Activated T-cell treated with anti-CD3 and anti-CD28 coated beads, Interleukin-2, amount 50 U/mL, for 24 hours (primary cell): ENCODE measurements at places on chromosomes 2 and 18.

GRCh38 chr2:230899786-230900185 is 25.3 kb downstream of the GPR55 start:
- DNase-seq = peak; percentile 58
- H3K36me3 ChIP-seq = no peaks in the 10 kb centered on the region
- H3K4me1 ChIP-seq = peaks cover 53% of the 10 kb centered on the region
- H3K4me3 ChIP-seq = no peak overlapping the region
- peaks cover 24% of the 10 kb centered on the region for H3K27me3 ChIP-seq
- H3K27ac ChIP-seq = no peak overlapping the region

DNA sequence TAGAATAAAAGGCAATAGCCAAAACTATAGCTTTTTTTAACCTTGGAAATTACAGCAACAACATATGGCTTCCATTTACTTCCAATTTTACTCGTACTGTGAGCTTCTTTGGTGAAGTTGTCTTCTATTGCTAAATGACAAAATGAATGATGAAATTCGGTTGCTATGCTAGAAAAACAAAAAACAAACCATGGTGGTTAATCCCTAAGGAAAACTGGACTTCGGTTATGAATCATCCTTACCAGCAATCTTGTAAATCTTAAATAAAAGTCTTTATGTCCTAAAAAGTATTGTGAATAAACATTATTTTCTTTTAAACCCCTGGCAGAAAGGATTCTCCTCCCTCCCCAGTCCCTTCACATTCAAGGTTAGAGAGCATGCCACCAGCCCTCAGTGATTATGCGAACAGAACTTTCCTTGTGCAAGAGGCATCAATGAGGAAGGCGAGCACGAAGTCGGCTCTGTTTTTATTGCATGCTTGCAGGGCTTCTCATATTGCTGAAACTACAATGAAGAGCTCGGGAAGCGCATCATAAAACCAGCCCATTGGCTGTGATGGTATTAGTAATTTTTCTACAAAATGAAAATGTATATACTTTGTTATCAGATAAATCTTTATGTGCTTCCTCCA is 62.9 kb downstream of the ZNF521 start:
- no peak overlapping the region for H3K4me3 ChIP-seq
- H3K27ac ChIP-seq = no peak overlapping the region
- H3K27me3 ChIP-seq = no peaks in the 10 kb centered on the region
- no peaks in the 10 kb centered on the region for H3K36me3 ChIP-seq
- no peaks in the 10 kb centered on the region for H3K4me1 ChIP-seq

DNA sequence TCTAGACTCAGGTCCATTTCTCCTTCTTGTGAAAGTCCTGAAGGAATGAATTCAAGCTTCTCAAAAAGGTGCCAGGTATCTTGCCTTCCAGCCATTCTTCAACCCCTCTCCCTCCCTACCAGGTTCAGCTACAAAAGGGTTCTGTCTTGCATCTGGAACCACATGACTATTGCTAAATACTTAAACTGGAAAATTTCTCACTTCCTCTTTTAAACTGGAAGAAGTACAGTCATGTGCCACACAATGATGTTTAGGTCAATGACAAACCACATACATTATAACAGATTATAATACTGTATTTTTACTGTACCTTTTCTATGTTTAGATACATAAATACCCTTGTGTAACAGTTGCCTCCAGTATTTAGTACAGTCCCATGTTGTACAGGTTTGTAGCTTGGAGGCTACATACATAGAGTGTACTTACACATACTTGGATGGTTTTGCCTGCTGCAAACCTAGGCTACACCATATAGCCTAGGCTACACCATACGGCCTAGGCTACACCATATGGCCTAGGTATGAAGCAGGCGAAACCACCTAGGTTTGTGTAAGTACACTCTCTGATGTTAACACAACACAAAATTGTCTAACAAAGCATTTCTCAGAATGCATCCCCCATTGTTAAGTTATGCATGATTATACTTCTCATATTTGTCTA is 142.0 kb upstream of the DNMT3A start:
- no peak for DNase-seq
- peaks cover 34% of the 10 kb centered on the region for H3K36me3 ChIP-seq
- no peaks in the 10 kb centered on the region for H3K27me3 ChIP-seq
- H3K27ac ChIP-seq = peak overlapping the region; percentile 6
- H3K4me1 ChIP-seq = peaks cover 8% of the 10 kb centered on the region

DNA sequence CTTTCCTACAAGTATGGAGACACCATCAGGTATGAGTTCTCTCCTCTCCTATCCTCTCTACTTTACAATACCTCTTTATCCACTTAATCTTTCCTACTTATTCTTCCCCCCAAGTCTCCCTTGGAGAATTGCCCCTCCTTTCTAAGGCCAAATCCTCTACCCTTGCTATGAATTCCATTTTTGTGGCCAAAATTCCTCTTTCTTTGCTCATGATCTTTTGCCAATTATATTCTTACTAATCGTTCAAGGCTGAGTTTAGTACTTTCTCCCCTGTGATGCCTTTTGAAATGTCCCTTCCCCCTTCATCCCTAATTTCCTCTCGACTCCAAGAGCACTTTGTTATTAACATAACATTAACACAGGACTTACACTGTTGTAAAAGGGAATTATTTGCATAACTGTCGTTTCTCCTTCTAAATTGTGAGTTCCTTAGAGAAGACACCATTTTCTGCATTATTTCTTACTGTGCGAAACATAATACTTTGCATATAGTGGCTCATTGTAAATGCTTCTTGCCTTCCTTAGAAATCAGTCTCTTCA is 133.4 kb downstream of the KCTD1 start:
- no peaks in the 10 kb centered on the region for H3K27me3 ChIP-seq
- no peak for DNase-seq
- H3K4me3 ChIP-seq = no peak overlapping the region
- no peak overlapping the region for H3K27ac ChIP-seq
- no peaks in the 10 kb centered on the region for H3K36me3 ChIP-seq

DNA sequence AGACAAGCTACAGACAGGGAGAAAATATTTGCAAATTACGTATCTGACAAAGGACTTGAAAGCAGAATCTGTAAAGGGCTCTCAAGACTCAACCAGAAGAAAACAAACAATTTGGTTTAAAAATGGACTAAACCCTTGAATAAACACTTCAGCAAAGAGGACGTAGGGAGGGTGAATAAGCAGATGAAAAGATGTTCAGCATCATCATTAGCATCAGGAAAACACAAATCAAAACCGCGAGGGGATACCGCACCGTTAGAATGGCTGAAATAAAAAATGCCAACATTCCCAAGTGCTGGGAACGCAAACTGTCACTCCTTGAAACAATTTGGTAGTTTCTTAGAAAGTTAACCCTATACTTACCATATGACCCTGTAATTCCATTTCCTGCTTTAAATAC is 136.7 kb downstream of the MBP start:
- peaks cover 8% of the 10 kb centered on the region for H3K4me1 ChIP-seq
- H3K27ac ChIP-seq = no peak overlapping the region
- H3K36me3 ChIP-seq = no peaks in the 10 kb centered on the region
- H3K4me3 ChIP-seq = no peak overlapping the region
- DNase-seq = no peak
